ENCODE measurements at places on chromosomes 16 and 17.

DNA sequence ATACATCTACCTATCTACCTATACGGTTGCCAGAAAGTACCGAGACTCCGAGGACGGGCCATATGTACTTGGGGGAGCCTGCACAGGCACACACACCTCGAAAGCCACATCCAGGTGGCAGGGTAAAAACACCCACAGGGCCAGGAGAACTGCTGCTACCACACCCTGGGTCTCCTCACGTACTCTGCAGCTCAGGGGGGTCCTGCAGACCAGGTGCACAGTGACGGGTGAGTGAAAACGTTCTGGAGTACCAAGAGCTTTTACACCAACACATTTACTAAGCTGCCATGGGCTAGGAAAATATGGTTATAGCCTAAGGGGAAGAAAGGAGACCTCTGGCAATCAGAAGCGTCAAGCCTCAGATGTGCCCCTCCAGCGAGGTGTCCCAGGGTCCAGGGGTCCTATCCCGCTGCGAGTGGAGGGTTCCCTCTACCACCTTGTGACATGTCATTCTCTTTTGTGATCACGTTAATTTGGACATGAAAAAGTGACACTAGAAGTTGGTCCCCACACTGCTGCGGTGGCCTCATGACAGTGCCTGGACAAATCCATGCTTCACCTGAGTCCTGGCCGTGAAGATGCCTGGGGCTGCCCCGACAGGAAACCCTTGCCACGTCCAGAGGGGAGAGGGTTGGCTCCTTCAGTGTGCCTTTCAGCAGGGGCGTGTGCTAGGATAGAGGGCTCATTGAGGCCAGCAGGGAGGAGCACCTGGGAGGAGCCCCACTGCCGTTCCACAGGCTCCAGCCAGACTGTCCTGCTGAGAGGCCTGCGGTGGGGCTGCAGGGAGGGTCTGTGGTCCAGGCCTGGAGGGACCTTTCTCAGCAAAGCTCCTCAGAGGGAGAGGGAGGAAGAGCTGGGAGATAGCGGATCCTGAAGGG, 1.8 kb downstream of the CANT1 start:
- no peak for DNase-seq

GRCh38 chr17:45336390-45337182, 19.8 kb upstream of the MAP3K14 start:
- no peak for DNase-seq

- no peak for DNase-seq
Measured at GRCh38 chr17:11682646-11683045, 84.4 kb downstream of the DNAH9 start.

DNA sequence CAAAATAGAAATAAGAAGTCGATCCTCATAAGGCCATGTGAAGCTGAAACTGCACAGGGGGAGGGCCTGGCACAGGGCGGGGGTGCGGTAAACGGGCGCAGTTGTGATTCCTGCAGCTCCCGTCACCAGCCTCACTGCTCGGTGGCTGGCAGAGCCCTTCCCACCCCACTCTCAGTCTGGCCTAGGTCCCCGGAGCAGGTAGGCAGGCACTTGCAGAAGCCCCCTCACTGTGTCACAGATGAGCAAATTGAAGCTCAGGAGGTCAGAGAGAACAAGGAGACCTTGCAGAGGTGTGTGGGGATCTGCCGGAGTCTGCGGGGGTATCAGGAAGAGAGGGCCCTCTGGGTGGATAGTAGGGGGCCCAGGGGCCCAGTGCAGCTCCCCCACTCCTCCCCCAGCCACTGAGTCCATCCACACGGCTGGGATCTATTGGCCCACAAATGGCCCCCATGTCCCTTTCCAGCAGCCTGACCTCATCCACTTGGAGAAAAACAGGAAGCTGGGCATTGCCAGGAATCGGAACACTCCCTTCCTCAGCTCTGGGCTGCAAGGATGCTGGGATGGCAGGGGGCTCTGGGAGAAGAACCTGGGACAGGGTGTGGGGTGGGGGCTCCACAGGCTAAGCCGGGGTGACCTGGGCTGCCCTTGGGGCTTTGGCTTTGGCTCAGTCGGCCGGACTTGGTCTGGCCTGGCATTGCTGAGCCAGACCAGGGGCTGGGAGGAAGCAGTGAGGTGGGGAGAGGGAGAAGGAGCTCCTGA, 21.4 kb upstream of the MAP3K14 start:
- DNase-seq = no peak

GRCh38 chr17:70604854-70605253, 435.5 kb downstream of the KCNJ2 start:
- DNase-seq = no peak

DNA sequence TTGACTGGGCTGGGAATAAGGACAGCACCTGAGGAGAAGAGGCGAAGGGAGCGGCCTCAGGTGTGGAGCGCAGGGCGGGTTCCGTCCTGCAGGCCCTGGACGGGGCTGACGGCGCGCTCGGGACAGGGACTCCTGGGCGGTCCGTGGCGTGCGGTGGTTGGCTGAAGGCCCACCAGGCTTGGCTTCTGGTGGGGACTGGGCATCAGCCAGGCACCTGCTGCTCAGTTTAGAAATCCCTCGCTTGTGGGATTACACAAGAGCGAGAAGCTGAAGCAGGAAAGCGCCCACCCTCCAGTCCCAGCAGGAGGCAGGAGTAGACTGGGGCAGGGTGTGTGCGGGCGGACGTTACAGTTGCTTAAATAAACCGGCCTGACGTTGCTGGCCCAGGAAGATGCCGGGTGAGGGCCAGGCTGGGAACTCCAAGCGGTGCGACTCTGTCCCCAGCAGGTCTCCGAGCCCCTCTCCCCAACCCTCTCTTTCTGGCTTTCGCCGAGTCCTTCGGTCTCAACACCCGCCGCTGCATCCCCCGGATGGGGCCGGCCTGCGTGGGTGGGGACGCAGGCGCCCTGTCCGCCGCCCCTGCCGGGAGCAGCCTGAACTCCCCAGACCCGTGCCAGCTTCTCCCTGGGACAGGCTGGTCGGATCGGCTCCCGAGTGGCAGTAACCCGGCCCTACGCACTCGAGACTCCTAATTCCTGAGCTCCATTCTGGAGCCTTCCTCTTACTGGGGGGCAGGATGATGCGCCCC, 639 bp downstream of the MIF4GD start:
- peak; percentile 49 for DNase-seq

DNA sequence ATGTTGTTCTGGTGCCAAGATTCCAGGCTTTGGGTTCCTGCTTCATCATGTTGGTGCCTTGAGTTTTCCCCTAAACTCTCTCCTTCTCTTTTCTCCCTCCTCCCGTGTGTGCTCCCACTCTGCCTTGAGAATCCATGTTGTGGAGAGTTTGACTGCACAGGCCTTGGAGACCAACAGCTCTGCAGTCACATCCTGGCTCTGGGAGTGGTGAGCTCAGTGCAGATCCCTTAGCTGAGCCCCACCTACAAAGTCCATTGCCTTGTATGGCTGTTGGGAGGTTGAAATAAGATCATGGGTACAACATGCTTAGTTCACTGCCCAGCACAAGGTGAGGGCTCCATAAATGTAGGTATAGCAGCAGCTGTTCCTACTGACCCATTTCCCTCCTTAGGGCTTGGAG, 85.9 kb downstream of the IRX3 start:
- DNase-seq = no peak

GRCh38 chr17:73924114-73924908, 279.2 kb upstream of the RPL38 start:
- no peak for DNase-seq
